ENCODE measurements at places on chromosomes 16 and 17.

DNA sequence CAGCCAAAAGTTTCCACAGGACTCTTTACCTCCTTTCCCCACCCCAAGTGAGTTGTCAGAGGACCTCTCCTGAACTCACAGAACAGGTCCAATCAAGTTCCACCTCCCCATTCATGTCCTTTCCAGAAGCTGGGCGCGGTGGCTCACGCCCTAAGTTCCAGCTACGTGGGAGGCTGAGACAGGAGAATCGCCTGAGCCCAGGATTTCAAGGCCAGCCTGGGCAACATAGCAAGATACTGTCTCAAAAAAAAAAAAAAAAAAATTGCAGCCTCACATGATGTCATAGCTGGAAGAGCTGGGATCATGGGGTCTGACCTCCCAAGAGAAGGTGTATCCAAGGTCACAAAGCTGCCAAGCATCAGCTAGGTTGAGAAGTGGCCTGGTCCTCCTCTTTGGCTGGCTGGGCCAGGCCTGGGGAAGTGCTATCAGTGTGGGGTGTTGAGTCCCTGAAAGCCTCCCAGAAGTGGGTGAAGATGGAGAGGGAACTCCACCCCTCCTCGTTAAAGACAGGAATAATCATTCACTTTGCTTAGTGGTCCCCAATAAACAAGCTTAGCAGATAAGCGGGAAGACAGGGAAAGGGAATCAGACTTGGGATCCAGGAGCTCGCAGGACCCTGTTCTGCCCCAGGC lies 5.5 kb upstream of the MNT start:
- DNase-seq: no peak

- no peak for DNase-seq
Measured at GRCh38 chr16:72764015-72764654, 283.8 kb downstream of the ZFHX3 start.

DNA sequence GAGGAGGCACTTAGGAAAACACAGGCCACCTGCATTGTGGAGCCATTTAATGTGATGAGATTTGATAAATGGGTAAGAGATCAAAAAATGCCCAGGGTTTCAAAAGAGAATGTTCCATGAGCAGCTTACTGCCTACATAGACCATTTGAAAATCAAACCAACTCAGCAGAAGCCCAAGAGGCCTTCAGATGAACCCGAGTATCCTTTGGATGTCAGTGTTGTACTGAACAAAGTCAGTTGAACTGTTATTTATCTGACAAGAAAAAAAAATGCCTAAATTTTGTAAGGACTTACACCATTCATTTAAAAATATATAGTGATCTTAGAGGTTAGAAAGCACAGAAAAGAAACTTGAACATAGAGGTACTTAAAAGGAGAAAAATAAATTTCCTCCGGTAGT lies 381.7 kb downstream of the ZFHX3 start:
- no peak for DNase-seq

DNA sequence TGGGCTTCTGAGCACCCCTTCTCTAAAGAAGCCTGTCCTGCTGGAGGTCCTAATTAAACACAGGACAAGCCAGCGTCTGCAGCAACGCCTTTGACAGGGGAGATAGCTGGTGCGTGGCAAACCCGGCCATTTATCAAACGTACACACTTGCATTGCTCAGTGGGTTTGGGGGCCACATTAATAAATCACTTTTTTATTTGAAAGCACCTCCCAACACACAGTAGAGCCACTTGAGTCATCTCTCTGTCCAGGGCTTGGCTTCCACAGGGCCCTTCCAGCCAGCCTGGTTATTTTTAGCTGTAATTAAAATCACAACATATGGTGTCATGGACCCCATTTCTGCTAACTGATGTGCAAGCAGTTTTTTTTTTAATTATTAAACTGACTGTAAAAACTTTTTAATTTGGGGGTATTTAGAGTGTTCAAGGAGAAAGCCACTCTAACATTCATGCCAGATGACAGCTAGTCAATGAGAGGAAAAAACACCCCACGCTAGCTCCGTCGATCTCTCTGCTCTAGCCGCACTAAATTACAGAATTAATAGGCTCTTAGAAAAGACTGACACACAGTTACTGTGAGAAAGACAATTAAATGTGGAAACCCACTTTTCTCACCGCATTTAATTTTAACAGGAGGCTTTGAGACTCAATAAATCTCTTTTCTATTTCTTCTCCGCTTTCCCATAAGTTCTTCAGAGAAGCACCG lies 201.0 kb upstream of the WSCD1 start:
- no peak for DNase-seq

DNA sequence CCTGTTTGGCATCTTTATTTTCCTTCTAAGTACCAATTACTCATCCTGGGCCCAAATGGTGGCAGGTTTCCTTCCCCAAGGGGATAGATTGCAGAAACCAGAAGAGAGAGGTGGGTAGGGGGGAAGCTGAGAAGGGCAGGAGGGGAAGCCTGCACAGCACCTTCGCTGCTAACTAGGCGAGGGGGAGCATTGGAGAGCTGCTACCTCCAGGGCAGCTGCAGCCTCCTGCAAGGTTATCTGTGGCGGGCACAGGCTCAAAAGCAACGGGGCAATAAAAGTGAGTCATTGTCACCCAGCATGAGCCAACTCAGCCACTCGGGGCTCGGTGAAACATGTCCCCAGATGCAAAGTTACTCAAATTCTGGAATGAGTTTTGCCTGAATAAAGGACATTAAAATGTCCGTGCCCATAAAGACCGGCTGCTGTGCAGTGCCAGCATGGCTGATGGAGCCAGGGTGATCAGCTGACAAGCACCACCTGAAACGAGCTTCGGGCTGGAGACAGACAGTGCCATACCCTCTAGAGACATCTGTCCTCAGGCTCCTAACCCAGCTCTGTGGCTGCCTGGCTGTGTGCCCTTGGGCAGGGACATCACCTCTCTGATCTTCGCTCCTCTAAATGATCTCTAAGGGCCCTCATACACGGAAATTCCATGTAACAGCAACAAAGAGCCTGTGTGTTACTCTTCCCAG lies 68.1 kb upstream of the GRIN2A start:
- no peak for DNase-seq

GRCh38 chr16:27311448-27311830 lies 2.3 kb upstream of the IL4R start:
- no peak for DNase-seq

GRCh38 chr17:28744972-28745785 lies 1.4 kb downstream of the TRAF4 start:
- peak; percentile 54 for DNase-seq

DNA sequence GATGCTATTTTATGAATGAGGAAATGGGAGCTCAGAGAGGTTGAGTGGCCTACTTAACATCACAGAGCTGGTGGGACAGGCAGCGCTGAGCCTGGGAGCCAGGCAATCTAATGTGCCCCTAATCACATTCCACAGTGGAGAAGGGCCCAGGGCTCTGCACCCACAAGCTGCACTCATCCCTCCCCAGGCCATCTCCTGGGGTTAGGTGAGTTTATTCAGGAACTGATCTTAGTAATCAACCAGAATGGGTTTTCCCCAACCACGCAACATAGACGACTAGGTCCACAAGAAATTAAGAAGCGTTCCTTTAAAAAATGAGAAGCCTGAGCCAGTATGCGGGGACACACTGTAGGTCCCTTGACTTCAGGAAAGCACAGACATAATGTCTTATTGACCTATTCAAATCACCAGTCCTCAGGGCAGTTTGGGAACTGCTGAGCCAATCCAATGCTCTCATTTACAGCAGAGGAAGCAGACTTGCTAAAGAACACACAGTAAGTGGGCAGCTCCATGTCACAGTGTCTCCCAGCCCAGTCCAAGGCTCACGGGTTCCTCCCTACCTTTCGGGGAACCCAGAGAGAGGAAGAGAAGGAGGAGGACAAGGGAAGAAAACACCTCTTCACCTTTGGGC lies 2.3 kb downstream of the MPP3 start:
- DNase-seq: no peak

DNA sequence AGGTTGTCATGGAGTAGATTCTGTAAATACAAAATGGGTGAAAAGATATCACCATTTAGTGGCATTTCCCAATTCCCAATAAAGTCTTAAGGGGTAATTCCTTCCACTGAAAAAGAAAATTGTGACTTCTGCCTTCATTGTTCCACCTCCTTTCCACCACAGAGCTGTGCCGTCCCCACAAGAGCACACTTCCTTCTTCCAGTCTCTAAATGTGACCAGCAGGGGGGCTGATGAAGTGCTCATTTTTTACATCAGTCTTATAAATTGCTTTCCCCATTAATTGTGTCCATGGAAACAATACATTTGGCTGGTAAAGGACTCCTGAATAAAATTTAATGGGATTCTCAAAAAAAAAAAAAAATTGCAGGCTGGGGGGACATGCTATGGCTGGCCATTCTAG lies 260.8 kb upstream of the PSMD7 start:
- DNase-seq: no peak

GRCh38 chr17:42178817-42179216 lies 2.1 kb downstream of the KCNH4 start:
- no peak for DNase-seq

- no peak for DNase-seq
Measured at GRCh38 chr17:77667478-77667877, 291.0 kb upstream of the TNRC6C start.

GRCh38 chr16:23651943-23652468 lies 10.7 kb downstream of the DCTN5 start:
- DNase-seq: no peak

DNA sequence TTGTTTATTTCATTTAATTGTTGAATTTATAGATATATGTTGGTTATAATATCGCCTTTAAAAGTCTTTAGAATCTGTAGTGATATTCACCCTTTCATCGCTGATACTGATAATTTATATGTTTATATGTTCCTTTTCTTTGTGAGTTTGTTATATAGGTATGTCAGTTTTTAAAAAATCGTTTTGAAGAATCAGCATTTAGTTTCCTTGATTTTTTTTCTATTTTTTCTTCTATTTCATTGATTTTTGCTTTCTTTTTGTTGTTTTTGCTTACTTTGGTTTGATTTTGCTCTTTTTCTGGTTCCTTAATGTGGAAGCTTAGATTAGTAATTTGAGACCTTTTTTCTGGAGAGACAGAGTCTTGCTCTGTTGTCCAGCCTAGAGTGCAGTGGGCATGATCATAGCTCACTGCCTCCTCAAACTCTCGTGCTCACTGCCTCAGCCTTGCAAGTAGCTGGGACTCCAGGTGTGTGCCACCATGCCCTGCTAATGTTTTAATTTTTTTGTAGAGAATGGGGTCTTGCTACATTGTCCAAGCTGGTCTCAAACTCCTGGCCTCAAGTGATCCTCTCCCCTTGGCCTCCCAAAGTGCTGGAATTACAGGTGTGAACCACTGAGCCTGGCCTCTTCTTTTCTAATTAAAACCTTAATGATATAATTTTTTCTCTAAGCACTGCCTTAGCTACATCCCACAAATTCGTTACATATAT lies 7.5 kb downstream of the IST1 start:
- no peak for DNase-seq

DNA sequence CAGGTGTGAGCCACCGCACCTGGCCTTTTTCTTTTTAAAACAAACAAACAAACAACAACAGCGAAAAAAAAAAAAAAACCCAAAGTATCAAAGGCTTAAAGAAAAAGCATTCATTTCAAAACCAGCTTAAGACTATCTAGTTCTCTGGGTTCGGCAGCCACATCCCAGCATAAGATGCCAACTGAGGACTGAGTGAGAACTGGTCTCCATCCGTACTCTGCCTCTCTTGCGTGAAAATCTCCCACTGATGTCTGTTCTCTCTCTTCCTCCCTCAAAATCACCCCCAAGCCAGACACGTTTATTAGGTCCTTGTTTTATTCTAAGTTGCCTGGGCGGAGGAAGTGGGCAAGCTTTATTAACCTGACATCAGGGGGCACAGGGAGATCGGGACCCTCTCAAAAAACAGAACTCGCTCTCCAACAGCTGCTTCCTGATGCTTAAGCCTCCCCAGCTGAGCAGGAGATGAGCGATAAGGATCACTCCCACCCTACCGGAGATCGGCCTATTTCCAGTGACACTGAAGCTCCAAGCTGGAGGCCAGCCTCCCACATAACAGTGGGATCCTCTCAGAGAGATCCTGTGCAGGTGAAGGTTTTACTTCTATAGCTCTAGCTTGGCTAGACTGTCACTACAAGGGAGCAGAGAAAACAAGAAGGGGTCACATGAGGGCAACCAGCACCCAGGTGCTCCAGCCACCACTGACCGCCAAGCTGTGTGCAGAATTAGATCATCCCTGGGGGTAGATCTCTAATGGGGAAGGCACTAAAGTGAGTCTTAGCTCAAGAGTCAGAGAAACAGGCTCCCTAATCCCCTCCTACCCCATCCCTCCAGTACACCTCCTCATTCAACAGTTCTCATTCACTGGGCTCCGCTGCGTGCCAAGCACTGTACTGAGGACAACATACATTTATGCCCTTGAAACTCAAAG lies 13.6 kb downstream of the CDC42EP4 start:
- no peak for DNase-seq

- no peak for DNase-seq
Measured at GRCh38 chr17:38674014-38674748, 576 bp downstream of the EPOP start.

Measured in progenitor cell of endocrine pancreas (in vitro differentiated cells).